ENCODE measurements at places on chromosomes 16 and 17. TPM values are rescaled to one million over a fixed set of nuclear protein-coding genes. Genes with fewer than 3 reads are reported as not detected.

The NSMCE1 gene
- 48.4 TPM for total RNA-seq

The HP gene
- not detected for total RNA-seq

GRCh38 chr17:42509841-42510240 lies 26.2 kb upstream of the NAGLU start:
- no peak for ATAC-seq

The TEX14 gene
- 0.05 TPM for total RNA-seq

The PRKCB gene
- total RNA-seq, result 22.9 TPM

The KRTAP1-5 gene
- total RNA-seq, result not detected

The RHBDL1 gene
- total RNA-seq, result not detected

DNA sequence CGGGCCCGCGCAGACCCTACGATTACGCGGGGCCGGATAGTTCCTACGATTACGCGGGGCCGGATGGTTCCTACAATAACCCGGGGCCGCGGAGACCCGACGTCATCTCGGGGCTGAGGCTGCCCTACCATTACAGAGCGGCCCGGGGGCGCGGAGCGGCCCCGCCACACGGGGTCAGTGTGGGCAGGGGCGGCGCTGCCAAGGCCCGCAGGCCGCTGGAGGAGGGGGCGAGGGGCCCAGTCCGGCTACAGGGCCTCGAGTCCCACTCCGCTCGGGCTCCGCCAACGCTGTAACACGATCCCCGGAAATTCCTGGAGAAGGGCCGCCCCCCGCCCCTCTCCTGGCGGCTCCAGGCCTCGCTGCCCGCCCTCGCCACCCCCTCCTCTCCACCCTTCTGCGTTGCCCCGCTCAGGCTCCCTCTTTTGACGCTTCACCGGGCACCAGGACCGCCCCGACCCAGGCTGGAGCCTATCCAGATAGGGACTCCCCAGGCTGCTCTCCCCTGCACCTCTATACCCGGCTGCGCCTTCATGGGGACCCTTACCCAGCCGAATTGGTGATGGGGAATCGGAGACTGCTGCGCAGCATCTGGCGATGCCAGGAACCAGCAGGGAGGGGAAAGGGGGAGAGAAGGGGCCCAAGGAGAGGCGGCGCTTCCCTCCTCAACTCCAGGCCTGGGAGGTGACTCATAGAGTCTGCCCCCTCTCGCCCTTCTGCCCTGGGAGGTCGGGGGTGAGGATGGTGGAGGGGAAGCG lies at the start of gene RAB34:
Gene RAB34 (minus strand): TSS at position 291 of the 755 bp plus-strand sequence. CDS start 602 bp downstream, outside the sequence.
- ATAC-seq, result peak; percentile 57

The POLR3K gene
- 5.1 TPM for total RNA-seq

The SLC52A1 gene
- not detected for total RNA-seq

The ADORA2B gene
- 0.40 TPM for total RNA-seq

- ATAC-seq, result no peak
Measured at GRCh38 chr16:62256406-62256805, 220.2 kb upstream of the CDH8 start.

DNA sequence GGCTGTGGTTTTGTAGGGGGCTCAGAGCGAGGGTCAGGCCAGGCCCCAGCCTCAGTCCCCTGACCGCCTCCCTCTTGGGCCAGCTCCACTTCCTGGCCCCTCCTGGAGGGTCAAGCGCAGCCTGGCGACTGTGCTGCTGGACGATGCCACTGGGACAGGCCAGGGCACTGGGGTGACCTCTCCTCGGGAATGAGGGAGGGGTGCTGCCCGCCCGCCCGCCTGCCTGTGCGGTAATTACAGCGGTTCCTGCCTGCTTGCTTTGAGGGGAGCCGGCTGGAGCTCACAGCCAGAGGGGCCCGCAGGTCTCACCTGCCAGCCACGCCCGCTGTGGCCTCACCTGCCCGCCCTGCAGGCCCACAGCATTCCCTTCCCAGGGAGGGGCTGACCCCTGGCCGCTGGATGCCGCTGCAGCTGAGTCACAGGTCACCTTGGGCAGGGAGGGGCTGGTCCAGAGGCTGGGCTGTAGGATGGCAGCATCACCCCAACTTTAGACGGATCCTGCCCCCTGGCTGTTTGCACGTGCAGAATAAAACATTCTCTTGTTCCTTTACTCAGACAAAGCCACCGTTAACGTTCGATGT lies 76.7 kb upstream of the CBX4 start:
- ATAC-seq, result no peak

The CASKIN1 gene
- total RNA-seq, result 0.35 TPM

The ASPA gene
- total RNA-seq, result 2.0 TPM

The TBX21 gene
- total RNA-seq, result not detected

The CDH3 gene
- 10.3 TPM for total RNA-seq

DNA sequence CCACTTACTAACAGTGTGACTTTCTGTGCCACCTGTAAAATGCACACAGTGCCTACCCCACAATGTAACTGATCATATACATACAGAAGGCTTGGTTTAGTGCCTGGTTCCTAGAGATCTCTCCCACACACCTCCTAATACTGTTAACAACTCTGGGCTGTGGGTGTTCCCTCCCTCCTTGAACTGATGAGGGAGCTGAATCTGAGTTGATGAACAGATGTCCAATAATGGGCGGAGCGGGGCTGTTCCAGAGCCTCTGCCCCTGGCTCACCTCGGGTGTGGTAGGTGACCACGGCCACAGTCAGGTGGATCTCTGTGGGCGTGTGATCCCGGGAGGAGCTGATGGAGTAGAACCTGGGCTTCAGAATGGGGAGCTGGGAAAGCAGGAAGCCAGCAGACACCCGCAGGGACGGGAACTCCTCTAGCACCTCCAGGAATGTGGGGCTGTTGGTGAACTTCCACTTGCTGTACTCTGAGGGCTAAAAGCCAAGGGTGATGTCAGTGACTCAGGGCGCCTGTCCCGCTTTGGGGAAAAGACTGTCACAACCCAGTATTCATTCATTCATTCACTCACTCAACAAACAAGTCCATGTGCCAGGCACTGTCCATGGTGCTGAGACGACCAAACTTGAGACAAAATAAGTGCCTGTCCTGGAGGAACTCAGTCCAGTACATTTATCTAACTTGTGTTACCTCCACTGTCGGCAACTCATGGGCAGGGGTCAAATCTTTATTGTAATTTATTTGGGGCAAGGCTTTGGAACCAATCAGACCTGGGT lies 37.6 kb downstream of the NOS2 start:
- no peak for ATAC-seq

DNA sequence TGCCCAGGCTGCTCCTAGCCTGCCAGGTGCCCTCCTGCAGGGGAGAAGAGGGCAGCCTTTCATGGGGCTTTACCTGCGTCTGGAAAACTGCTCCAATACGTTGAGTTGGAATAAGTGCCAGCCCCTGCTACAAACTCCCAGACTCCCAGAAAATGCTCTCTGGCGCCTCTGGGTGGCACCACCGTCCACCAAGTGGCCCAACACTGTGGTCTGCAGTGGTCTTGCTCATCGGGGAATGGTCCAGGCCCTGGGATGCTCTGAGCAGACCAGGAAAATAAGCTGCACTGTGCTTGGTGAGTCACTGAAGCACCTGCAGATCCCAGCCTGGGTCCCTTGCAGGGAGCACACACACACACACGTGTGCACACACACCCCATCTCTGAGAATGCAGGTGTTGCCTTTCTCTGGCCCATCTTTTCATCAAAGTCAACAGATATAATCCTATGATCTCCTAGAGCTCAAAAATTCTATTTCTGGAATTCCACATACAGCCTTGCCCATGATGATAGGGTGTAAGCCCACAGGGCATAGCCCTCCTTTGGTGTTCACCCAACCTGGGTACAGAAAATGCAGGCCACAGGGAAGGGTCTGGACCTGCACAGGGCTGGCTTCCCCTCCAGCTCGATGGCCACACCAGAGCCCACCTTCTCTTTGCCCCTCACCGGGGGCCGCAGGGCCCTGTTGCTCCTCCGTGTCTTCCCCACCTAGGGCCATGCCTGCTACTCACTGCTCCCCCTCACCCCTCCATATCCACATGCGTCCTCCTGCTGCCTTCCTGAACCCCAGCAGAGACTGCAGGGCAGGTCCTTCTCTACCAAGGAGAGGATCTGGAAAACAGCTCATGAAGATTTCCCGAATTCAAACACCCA lies 20.5 kb downstream of the CDIP1 start:
- ATAC-seq, result no peak

DNA sequence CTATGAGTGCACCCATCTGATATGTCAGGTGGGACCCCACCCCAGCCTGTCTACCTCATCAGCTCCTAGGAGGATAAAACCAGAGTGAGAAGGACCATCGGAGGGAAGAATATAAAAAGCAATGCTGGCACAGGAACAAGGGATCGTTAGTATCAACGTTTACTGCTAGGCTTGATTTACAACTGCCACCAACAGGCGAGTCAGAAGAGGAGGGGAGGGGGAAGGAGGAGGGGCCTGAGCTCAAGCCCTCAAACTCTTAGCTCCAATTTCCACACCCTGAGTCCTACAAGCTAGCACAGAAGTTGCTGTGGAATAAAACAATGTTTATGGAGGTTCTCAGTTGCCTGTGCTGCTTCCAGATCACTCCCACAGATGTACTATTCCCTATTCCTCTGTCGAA lies 234.5 kb downstream of the C16orf78 start:
- ATAC-seq, result no peak

DNA sequence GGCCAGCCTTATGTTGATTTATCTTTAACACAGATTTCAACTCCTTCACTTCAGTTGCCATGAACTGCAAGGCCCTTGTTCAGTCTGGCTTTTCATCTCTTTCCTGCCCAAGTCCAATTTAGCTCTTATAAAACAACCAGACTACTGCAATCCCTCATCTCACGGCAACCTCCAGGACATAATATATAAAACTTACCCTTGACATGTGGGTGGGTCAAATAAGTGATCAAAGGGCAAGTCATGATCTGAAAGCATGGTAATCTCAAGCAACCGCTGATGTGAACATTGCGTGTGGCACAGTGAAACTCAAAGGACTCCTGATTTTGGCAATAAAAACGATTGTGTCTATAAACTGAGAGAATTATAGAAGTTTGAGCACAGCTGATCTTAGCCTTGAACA lies 364.6 kb downstream of the CDH13 start:
- ATAC-seq, result no peak

The NPIPB9 gene
- 0.35 TPM for total RNA-seq

The GOT2 gene
- total RNA-seq, result 37.3 TPM

DNA sequence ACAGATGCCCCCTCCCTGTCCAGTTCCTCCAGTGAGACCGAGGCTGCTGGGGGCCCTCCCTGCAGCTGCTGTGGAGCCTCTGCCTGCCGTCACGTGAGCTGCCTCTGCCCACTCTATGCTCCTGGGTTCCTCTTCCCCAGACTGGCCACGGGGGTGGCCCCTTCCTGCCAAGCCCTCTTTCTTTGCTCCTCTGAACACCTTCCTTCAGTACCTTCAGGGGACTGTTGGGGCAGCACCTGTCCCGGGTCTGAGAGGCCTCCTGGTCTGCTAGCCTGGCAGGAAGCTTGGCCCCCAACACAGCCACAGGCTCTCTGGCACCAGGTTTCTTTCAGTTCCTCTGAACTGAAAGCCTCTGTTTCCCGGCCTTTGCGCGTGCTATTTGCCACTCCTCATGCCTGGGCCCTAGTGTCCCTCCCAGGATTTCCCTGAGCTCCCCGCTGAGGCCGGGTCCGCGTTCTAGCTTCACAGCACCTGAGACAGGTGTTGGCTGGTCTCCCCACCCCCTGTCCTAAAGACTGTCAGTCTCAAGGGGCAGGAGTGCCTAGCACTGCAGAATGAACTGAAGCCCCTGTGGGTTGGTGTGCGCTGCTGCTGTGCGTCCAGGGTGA lies 6.6 kb upstream of the ATP6V0C start:
- ATAC-seq, result peak; percentile 26

DNA sequence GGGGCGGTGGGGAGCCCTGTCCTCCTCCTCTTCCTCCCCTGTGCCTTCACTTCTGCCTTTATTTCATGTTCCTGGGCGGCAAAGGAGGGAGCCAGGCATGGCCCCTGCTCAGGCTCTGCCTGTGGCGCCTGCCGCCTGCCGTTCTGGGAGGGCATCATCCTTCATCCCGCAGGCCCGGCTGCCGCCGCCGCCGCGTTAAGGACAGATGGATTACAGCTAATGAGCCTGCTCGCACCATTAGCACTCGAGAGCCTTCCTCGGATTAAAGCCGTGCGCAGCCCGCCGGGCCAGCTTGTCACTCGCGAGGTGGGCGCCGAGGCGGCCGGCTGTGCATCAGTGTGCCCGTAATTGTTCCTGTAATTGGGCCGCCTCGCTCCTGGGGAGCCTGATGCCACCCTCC lies 127.7 kb upstream of the GSE1 start:
- no peak for ATAC-seq

The TLE7 gene
- not detected for total RNA-seq

GRCh38 chr17:28693869-28694268 lies 17.8 kb downstream of the PROCA1 start:
- ATAC-seq, result no peak

GRCh38 chr17:39599004-39599664 lies 8.6 kb downstream of the NEUROD2 start:
- ATAC-seq, result no peak

- no peak for ATAC-seq
Measured at GRCh38 chr16:10906914-10907756, 30.1 kb downstream of the CIITA start.

DNA sequence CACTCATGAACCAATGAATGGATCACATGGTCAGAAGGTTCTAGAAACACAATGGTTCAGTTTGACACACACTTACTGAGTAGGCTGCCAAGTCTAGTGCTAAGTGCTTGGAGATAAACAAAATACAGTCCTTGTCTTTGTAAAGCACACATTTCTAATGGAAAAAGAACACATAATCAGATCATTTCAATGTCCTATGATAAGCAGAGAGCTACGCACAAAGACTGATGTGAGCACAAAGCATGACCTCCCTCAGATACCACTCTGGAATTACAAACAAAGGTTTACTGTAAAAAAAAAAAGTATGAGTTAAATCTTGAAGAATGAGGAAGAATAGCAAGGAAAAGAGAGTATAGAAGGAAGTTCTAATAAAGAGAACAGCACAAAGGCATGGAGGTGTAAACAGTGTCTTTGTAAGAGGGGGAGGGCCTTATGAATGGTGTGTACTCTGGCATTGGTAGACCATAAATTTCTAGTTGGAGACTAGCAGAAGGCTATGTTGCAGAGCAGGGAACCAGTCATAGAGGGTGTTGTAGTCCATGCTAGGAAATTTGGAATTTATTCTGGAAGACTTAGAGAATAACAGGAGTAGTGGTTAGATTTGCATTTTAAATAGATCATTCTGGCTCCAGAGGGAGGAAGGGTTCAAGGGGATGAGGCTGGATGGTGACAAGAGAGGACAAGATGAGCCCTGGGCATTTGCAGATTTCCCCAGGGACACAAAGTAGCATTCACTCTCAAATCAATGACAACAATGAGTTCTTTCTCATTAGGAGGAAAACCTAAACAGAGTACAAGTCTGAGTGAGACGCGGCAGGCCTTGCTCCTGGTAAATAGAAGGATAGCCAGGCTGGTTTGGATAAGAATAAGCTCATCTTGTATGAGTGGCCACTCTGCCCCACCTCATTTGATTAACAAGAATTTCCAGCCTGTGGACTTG lies 468.0 kb downstream of the TOX3 start:
- no peak for ATAC-seq

DNA sequence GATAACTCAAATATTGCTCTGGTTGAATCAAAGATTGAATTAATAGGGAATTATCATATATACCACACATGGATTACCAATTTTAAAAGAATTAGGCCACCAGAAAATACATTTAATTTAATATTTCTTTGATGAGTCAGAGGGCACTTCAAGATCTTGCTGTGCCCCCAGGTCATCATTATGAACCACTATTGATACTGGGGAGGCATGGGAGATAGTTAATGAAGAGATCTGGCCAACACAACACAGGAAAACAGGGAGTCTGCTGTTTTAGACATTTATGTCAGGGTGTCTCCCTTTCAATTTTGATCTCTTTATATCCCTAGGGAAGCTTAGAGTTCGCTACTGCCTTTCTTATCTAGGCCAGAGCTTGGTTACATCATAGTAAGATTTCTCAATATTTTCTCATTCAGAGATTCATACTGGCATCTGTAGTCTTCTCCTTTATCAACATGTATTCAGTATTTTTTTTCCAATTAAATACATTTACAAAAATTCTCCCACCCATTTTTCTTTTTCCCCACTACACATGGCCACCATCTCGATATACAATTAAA lies 158.3 kb upstream of the ZFHX3 start:
- ATAC-seq, result no peak

All from gastroesophageal sphincter (tissue), 4 donors.